Activated CD4-positive, alpha-beta T cell treated with anti-CD3 and anti-CD28 coated beads for 48 hours (primary cell): ENCODE measurements at places on chromosomes 3 and 15.

DNA sequence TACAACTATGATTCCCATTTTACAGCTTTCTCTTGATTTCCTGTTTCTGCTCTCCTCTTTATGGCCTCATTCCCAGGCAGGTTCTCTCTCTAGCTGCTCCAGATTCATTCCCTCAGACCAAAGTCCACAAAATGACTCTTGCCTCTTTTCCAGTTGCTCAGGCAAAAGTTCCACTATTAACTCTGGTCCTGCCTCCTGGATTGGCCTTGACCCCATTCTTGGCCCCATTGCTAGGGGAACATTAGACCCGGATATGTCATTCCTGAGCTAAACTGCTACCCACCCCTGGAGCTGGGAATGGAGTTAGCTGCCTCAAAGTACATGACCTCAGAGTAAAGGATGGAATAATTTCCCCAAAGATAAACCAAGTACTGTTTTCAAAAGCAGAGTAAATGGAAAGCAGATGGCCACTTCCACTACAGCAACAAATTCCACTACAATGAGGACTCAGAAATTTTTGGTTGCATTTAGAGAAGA is 73.0 kb upstream of the GAP43 start:
- DNase-seq = no peak

DNA sequence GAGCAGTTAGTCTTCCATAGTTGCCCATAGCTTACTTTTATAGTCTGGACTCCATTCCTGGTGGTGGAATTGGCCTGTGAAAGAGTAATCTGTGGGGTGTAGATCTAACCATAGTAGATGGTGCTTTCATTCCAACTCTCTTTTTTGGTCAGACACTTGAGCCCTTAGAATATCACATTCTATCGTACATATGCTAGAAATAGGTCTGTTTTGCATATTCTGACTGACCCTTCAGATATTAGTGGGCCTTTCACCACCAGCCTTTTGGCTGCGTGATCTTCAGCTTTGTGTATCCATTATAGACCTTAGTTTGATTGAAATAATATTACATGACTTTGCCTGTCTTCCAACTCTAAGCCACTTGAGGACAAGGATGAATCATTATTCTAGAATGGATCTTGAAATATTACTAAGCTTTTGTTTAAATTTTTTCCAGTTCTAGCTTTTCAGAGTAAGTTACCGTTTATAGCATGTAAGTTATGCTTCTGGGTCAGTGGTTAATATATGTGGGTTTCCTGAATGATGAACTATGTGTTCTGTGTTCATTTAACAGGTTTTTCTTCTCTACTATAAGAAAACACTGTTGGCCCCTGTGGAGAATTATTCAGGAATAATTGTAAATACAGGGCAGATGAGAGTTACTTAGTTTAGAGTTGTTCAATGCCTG is 8.7 kb downstream of the RAB7A start:
- DNase-seq = no peak

DNA sequence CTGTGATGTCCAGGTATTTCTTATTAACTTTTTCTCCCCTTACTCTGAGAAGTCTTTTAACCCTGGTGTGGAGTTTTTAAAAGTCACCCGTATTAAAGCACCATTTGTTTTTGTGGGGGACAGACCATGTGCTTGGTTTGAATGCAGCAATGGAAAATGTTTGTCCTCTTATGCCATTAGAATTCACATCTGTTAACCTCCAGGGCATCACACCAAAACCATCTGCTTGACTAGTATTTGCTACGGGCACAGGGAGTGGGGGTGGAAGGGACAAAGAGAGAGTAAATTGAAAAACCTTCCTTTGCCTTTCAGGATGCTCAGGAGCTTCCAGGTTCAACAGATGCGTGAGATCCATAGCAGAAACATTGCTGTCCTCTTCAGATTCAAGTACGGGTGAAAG is 61.4 kb upstream of the GOLGA8B start:
- no peak for DNase-seq

DNA sequence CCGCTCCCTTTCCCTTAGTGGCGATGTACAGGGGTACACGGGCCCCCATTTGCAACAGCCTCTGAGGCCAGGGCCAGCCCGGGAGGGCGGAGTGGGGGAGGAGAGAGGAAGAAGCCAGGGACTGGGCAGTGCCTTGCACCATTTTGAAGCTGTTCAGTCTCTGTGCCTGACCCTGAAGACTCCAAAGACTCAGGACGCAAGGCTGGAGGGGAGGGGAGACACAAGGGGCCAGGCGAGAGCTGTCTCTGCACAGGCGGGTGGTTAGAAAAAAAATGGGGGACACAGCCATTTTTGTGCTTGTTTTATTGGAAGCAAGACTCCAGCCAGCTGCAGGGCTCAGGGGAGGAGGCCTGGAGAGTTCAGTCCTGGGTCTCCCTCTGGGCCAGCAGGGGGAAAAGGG is 1.6 kb downstream of the RPP25 start:
- no peak for DNase-seq

DNA sequence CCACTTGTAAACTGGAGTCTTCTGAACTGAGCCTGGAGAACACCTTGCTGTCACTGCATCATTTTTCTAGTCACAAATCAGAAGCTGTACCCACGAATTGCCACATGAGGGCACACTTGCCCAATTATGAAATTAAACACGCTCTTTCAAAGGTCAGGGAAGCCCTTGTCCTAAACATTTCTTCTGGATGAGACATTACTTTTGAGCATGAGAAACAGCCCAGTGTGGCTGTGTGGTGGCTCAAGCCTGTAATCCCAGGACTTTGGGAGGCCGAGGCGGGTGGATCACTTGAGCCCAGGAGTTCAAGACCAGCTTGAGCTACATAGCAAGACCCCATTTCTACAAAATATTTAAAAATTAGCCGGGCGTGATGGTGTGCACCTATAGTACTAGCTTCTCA is 27.5 kb upstream of the CFAP161 start:
- DNase-seq = peak; percentile 55

- no peak for DNase-seq
These were observed 98.5 kb downstream of the FRMD5 start for GRCh38 chr15:44096596-44096995.

GRCh38 chr3:4196506-4197147 is 106.5 kb upstream of the SETMAR start:
- no peak for DNase-seq

GRCh38 chr3:193560870-193561269 is 6.2 kb upstream of the ATP13A4 start:
- DNase-seq = no peak

DNA sequence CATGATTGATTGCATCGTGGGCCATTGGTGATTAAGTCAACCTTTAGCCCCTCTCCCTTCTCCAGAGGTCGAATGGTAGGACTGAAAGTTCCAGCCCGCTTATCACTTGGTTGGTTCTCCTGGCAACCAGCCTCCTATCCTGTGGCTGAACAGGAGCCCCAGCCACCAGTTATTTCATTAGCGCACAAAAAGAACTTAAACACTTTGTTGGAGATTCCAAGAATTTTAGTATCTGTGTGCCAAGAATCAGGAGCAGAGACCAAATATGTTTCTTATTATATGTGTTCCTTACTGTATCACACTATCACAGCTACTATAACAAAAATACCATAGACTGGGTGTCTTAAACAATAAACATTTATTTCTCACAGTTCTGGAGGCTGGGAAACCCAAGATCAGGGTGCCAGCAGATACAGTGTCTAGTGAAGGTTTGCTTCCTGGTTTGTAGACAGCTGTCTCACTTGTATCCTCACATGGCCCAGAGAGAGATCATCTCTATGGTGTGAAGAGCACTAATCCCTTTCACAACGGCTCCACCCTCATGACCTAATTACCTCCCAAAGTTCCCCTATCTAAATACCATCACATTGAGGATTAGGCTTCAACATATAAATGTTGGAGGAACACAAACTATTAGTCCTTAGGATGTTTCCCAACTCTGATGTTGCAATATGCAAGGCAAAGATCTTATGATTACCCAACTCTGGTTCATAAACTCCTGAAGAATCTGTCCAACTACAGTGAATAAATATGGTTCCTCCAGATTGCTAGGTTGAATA is 30.5 kb upstream of the APH1B start:
- DNase-seq = no peak

- no peak for DNase-seq
These were observed 68.2 kb downstream of the CD200R1L start for GRCh38 chr3:112778353-112778948.

DNA sequence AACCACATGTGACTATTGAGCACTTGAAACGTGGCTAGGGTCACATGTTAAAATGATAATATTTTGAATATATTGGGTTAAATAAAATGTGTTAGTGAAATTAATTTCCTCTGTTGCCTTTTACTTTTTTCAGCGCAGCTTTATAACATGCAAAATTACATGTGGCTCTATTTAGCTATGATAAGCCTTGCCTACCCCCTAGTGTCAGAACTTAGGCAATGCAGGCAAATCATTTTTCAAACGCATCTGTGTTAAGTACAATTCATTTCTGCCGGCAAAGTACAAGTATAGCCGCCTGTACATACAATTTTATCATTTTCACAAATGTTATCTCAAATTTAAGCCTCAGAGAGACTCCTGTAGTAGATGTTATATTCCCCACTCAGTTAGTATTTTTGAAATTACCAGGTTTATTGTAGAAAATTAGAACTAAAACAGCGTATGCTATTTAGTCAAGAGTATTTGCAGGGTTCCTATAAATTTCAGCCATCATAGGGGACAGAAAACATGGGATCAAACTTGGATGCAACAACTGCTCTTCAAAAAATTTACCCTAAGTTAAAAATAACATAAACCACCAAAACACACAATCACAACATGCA is 56.1 kb downstream of the TAFA4 start:
- DNase-seq = peak; percentile 39

GRCh38 chr3:12280357-12280806 is 8.5 kb upstream of the PPARG start:
- DNase-seq = no peak

- no peak for DNase-seq
These were observed 208.3 kb downstream of the TBC1D2B start for GRCh38 chr15:77869021-77869895.

DNA sequence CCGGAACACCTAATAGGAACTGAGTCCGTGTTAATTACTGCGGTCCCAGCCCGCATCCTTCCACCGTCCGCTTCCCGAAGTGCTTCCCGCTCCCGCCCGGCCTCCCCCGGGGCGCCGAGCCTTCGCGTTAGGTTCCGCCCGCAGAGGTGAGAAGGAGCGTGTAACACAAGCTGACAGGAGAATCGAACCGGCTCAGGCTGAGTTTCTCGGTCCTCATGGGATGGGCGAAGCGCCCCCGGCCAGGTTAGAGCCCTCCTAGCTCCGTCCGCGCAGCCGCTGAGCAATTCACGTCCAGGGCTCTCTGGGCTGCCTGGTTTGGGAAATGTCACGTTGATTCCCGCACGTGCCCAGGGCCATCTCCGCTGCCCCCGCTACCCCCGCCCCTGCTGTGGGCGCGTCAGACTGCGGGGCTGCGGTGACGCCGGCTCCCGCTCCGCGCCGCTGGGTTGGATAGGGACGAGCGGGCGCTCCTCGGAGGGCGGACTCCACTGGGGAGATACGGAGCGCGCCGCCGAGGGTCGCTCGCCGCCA is 954 bp downstream of the CLDN11 start:
- peak; percentile 26 for DNase-seq

- DNase-seq = no peak
These were observed at the start of gene PRICKLE2 for GRCh38 chr3:64224826-64225610. Gene PRICKLE2 (minus strand): TSS chr3:64225466. CDS start chr3:64198927, 26,539 bp downstream.

DNA sequence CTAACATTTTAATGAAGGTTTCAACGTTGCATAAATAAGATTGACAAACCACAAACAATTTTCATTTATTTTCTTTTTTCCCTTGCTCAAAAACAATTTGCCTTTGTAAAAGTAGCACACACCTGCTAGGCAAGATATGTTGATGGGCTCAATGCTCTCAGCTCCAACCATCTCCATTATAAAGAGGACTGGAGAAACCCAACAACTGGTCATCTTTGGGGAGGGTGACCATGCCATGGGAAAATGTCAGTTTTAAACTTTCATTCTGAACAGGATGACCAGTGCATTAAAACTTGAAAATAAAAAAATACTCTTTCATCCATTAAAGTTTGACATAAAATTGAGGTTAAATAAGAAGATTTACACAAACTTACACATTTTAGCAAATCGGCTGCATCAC is 183.7 kb downstream of the CFAP20DC start:
- no peak for DNase-seq
